Immature natural killer cell (primary cell): ENCODE measurements at places on chromosomes 2 and 18. TPM values are rescaled to one million over a fixed set of nuclear protein-coding genes. Genes with fewer than 3 reads are reported as not detected.
A peak's percentile ranks its signal among the peaks of the same experiment; 100 is the strongest.

CD226 gene
- 102 TPM for polyA plus RNA-seq

GPR17 gene
- not detected for polyA plus RNA-seq

STAM2 gene
- polyA plus RNA-seq: 3.9 TPM

BMP10 gene
- polyA plus RNA-seq: not detected

HAAO gene
- not detected for polyA plus RNA-seq

LRRTM4 gene
- polyA plus RNA-seq: not detected

SCN3A gene
- polyA plus RNA-seq: not detected

LAMA3 gene
- not detected for polyA plus RNA-seq

EHD3 gene
- 3.7 TPM for polyA plus RNA-seq

NEU2 gene
- polyA plus RNA-seq: not detected

KCNE4 gene
- not detected for polyA plus RNA-seq

ACKR3 gene
- 3.1 TPM for polyA plus RNA-seq

SALL3 gene
- polyA plus RNA-seq: not detected

ZSCAN30 gene
- 3.4 TPM for polyA plus RNA-seq

MOGAT1 gene
- polyA plus RNA-seq: not detected

DNA sequence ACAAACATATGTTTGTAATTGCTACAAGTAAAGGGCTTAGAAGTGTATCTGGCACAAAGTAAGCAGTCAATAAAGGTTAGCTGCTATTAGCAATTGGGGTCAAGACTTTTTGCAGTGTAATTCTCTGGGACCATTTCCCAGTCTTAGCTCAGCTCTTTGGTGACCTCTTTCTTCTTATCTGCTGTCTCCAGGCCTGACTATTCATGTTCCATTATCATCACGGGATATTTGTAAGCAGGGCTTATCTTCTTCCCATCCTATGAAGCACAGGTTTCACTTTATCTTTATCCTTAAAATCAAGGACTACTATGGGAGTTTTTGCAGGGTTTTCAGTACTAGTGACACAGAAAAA, 131.7 kb downstream of the DOCK10 start:
- DNase-seq: no peak

DNA sequence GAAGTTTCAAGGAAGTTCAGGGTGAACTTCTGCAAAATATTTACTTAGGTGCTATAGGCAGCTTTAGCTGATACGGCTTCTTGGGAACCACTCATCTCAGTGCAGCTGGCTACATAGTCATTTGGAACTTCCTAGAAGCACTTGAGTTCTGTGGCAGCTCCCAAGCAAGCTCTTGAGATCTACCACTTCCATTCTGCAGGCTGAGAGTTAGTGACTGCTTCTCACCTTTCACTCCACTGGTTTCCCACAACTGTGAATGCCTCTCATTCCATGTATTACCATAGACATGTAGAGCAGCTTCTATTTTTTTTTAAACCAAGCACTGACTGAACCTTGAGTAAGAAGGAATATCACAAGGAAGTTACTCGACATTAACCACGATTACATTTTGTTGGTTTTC, 994.1 kb upstream of the ACVR2A start:
- DNase-seq: no peak

- DNase-seq: no peak
Observed at GRCh38 chr2:119711352-119711751, 32.4 kb downstream of the TMEM177 start.

- DNase-seq: no peak
Observed at GRCh38 chr2:234172066-234172465, 121.6 kb downstream of the SPP2 start.

GRCh38 chr2:152942940-152943440, 224.6 kb downstream of the ARL6IP6 start:
- DNase-seq: no peak

DNA sequence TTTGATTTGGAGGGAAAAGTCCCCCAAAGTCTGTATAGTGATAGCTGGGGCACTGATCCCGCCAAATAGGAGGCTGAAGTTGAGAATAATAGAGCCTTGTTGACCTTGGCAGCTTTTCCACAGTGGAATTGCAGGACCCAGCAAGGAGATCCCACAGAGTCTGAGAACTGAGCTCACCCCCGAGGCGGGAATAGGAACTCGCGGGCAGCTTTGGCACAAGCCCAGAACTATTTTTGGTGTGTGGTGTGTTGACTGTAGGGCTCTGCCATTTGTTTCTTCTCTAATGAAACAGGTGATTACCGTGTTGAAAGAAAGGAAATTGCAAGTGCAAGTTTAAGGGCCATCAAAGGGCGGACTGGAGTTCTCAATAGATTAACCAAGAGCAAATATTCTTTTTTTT, 34.0 kb downstream of the SH3RF3 start:
- DNase-seq: no peak

GRCh38 chr2:735670-736218, 58.5 kb upstream of the TMEM18 start:
- DNase-seq: no peak

DNA sequence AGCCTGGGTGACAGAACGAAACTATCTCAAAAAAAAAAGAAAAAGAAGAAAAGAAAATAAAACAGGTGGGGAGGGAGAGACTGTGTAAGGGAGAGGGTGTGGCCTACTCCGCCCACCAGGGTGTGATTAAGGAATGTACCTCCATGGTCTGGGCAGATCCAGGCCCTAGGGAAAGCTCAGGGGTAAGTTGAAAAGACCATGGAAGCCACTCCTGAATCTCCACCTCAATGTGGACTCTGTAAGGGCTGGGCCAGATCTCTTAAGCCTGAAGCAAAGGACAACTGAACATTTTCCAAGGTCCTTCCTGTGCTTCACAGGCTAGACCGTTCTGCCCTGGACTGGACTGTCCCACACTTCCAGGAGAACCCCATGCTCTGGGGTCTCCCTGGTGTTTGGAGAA, 9.7 kb upstream of the ATG16L1 start:
- DNase-seq: no peak

- peak; percentile 23 for DNase-seq
Observed at GRCh38 chr2:143422681-143423080, 293.5 kb downstream of the ARHGAP15 start.

GRCh38 chr18:21305621-21306020, 63.6 kb downstream of the GREB1L start:
- DNase-seq: no peak

GRCh38 chr18:3830604-3831003, 380.6 kb downstream of the TGIF1 start:
- no peak for DNase-seq

GRCh38 chr2:70733646-70734180, 34.3 kb downstream of the ADD2 start:
- DNase-seq: no peak

DNA sequence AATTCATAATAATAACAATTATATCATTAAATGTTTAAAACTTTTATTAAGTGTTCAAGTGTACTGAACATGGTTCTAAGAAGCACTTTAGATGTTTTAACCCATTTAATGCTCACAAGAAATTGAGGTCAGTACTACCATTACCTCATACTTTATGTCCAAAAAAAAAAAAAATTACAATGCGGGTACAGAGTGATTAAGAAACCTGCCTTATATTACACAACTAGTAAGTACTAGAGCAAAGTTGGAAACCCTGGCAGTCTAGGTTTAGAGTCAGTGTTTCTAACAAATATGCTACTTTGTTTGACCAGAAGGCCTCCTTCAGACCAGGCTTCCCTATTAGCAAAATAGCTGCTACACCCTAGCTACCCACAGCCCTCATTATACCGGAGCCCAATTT, 28.5 kb downstream of the PLEKHM3 start:
- DNase-seq: no peak

DNA sequence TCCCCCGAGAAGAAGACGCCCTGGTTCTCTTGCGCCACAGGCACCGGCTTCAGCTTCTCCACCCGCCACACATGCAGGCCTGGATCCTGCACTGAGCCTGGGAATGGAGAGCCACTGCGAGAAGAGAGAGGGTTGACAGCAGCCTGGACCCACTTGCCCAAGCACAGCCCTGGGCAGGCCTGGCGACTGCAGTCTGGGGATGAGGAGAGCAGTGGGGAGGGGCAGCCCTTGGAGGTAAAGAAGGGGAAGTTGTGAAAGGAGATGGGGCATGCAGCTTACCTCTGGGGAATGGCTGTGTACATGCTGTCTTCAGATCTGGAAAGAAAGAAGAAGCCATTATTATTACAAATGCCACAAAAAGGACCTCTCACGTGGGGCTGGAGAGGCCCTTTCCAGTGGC, 8.3 kb downstream of the CAPG start:
- DNase-seq: no peak

DNA sequence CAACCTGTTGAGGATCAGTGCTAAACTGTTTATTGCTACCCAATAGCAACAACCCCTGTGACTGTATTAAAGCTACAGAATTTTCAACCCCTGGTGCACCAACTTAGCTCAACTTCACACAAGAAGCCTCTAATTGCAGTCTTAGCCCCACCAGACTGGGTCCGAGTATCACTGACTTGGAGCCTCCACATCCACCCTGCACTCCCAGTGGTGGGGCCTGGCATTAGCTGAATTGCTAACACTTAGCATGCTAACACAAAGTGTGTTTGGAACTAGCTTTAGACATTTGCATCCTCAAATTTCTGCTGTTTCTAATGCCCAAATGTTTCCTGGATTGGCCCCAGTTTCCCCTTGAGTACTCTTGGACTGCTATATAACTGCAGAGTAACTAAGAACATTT, 298.6 kb downstream of the AGPS start:
- no peak for DNase-seq

DNA sequence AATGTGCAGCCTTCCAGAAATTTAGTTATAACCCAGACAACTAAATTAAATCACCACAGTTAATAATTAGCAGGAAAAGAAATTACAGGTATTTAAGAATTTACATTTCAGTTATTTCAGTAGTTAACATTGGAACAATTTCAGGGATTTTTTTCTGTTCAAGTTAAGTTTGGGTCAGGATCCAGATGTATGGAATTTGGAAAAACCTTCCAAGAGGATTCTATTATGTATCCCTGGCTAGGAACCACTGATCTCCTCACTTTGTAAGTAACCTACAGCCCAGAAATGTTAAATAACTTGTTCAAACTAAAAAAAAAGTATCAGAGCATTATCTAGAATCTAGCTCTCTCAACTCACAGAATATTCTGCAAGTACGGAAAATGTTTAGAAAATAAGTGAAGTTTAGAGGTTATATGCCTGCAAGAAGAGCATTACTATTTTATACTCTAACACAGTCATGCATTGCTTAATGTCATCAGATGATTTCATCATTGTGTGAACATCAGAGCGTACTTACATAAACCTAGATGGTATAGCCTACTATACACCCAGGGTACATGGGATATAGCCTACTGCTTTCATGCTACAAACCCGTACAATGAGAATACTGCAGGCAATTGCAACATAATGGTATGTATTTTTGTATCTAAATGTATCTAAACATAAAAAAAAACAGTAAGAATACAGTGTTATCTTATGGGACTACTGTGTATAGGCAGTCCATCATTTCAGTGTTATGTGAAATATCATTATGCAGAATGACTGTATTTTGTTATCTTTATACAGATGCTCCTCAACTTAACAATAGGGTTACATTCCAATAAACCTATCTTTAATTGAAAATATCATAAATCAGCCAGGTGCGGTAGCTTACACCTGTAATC, 6.1 kb downstream of the NCKAP1 start:
- no peak for DNase-seq

- no peak for DNase-seq
Observed at GRCh38 chr2:140759426-140760156, 1371.2 kb downstream of the LRP1B start.

DNA sequence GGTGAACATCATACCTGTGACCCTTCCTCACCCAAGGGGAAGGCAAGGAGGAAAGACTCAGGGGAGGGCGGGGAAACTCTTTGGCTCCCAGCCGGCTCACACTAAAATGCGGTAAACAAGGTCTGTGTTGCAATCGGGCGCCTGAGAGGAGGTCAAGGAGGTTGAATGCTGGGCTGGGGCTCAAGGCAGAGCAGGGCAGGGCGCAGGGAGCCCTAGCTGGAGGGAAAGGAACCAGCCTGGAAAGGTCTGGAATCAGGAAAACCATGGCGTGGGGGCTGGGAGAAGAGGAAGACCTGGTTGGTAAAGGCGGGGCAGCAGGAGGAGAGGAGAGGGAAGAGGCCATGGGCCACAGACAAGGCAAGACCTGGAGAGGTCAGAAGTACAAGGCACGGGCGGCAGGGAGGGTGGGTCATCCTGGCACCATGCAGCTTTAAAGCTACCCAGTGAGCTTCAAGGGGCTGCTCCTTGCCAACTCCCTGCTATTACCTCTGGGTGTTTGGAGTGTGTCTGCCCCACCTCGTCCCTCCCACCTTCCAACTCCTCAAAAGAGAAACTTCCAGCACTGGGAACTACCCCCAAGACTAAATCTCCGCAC, 4.8 kb upstream of the TMEM37 start:
- no peak for DNase-seq

- DNase-seq: no peak
Observed at GRCh38 chr18:64203295-64203694, 54.4 kb upstream of the LINC00305 start.

DNA sequence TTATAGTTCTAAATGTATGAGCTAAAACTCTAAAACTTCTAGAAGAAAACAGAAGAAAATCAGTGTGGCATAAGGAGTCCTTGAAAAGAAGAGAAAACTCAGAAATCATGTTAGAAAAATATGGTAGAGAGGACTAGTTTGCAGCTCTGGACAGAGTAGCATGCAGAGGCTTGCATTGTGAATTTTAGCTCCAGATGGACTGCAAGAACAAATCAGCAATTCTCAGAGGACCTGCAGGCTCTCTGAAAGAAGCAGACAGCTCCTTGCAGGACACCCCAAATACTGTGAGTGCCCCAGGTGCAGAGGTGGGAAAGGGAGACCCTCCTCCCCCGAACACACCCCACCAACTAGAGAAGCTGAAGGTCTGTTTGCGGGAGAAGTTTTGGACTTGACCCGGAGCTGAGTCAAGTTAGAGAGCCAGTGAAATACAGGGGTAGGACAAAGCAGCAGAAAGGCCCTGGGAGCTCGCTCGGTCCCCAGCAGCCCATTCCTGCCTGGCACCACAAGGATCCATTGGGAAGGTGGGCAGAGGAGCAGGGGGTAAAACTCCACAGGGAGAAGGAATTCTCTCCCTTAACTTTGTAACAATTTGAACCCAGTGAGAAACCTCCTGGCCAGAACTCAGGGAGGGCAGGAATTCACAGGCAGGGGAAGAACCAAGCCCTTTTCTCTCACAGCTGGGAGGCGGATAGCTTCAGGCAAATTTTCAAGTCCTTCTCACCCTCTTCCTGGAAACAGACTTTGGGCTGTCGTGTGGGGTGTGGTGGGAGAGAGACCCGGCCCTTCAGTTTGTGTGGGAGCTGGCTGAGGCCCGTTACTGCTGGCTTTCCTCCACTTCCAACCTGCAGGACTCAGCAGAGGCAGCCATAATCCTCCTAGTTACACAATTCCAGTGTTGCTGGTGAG, 216.2 kb upstream of the SLC35G4 start:
- no peak for DNase-seq

- DNase-seq: peak; percentile 12
Observed at GRCh38 chr2:152335016-152335725, at the start of gene FMNL2. Gene FMNL2, plus strand, starts transcription at chr2:152335174.

DNA sequence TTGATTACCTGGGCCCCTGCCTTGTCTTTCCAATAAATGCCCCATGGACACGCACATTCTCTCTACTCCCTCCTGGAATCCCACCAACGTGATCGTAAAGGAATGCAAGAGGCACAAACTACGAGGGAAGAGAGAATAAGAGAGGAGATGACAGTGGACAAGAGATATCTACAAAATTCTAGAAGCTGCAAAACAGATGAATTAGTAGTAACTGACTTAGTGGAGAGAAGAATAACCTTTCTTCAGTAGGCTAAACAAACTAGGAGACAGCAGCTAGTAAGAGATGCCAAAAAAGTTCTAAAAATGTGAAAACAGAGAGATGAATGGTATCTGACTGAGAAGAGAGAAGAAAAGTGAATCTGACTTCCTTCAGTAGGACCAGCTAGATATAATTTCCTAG, 43.5 kb upstream of the MYCN start:
- no peak for DNase-seq
